ENCODE measurements at places on chromosomes 11 and 22.
A peak's percentile ranks its signal among the peaks of the same experiment; 100 is the strongest.

GRCh38 chr11:80584661-80585060 is 1143.8 kb upstream of the TENM4 start:
- DNase-seq = no peak

- no peak for DNase-seq
These were observed 107.8 kb downstream of the PTPRJ start for GRCh38 chr11:48087974-48088681.

GRCh38 chr22:19438298-19438697 is 6.0 kb downstream of the MRPL40 start:
- no peak for DNase-seq

DNA sequence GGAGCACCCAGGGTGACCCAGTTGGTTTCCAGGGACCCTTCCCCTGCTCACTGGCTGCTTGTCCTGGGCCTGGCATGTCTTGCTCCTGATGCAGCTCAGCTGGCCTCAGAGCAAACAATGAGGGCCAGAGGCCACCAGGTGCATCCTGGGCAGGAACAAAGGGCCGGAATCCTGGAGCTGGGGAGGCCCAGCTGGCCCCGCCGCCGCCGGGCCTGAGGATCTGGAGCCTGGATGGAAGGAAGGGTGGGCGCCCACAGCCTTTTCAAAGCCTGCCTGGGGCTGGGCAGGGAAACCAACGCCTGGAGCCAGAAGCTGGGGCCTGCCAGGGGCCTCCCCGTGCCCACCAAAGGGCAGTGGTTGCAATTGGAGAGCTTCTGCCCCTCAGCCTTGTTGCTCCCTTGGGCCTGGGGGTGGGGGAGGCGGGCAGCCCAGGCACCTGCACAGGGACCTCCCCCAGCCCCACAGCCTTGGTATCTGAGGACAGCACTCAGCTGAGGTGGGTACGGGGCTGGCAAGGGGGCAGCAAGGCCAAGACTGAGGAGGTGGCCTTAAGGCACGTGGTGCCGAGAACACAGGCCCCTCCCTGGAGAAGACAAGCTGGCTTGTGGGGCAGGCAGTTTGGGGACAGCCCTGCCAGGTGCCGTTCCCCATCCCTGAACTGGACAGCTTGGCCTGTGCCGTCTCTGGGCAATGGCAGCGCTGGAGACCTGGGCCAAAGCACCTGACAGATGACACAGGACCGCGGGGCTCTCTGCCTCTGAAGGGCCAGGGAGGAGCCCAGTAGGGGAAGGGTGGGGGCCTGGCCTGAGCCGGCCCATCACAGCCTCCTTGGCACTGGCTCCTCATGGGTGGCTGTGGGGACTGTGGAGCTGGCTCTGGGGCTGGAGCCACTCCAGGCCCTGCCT is 7.1 kb upstream of the ADORA2A start:
- no peak for DNase-seq

DNA sequence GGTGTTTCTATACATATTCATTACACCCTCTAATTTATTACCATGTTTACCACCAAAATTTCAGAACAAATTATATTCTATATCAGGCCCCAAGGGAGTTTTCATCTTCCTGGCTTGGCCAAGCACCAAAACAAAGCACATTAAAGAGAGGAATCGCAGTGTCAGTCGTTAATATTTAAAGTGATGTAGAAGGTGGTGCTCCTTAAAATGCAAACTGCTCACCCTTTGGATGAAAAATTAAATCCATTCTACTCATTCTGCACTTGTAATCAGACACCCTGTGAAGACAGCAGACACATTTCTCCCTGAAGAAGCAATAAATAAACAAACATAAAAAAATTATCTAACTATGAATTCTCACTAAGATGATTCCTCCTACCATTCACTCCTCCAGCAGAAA is 113.4 kb downstream of the LRRC4C start:
- no peak for DNase-seq

GRCh38 chr11:23551706-23552105 is 691.4 kb upstream of the CCDC179 start:
- DNase-seq = no peak

DNA sequence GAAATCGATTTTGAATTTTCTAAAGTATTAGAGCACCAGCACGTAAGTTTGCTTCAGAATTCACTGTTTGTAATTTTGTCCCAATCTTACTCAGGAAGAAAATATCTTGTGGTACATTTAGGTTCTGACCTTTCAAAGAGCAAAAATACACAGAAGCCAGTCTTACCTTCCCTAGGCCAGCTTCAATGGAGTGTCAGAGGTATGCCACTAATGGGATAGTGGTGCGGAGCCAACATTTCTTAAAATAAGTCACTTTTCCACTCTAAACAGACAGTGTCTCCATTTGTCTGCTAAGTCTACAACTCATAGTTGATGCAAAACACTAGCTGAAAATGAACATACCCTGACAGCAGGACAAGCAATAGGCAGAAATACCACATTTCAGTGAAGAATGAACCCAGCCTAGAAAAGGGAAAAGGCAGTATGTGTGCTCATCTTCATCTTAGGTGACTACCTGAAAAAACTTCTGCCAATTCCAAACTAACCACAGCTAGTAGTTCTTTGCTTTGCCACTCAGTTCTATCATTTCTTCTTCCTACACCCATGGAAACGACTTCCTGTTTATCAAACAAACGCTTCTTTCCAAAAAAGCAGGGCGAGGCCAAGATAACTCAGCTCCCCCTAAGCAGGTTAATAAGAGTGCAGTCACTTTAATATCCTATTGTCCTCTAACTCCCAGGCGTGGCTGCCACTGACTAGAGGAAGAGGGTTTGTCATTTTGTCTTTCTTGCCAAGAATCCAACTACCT is 94.0 kb upstream of the APOA1 start:
- DNase-seq = no peak

- DNase-seq = no peak
These were observed 34.4 kb downstream of the MPPED1 start for GRCh38 chr22:43446037-43446803.

- DNase-seq = no peak
These were observed 28.8 kb downstream of the ACER3 start for GRCh38 chr11:76889411-76889975.

DNA sequence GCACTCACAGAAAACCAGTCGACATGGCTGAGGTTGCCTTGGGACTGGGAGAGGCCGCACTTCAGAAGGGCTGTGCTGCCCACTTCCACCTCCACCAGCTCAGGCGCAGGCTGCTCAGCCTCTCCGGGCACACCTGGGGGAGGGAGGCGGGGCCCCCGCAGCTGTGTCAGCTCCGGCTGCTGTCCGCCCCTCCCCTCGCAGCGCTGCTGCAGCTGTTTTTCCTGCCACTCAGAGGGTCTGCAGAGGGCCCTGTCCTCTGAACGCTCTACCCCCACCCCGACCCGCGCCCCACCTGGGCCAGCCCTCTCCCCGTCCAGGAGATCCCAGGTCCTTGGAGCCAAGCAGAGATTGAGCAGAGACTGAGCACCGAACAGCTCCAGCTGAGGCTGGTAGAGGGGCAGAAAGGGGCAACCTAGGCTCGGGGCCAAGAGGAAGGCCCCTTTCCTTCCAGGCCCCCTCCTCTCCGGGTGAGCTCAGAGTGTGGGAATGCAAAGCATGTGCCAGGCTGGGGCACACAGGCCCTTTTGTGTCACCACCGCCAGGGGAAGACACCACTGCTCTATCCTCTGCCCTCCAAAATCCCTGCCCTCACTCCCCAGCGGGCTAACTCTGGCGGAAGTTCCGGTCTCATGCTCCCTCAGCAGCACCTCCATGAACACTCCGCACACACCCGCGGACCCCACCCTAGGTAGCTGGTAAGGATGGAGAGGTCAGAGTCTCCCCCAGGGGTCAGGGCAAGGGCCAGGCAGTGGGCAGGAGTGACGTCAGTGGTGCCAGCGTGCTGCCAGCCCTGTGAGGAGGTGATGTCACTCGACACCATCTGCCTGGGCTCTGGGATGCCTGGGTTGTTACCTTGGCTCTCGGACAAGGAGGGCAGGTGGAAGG is 1.6 kb downstream of the MCAM start:
- no peak for DNase-seq

- DNase-seq = peak; percentile 65
These were observed 109.3 kb downstream of the GGTLC2 start for GRCh38 chr22:22753526-22754267.

DNA sequence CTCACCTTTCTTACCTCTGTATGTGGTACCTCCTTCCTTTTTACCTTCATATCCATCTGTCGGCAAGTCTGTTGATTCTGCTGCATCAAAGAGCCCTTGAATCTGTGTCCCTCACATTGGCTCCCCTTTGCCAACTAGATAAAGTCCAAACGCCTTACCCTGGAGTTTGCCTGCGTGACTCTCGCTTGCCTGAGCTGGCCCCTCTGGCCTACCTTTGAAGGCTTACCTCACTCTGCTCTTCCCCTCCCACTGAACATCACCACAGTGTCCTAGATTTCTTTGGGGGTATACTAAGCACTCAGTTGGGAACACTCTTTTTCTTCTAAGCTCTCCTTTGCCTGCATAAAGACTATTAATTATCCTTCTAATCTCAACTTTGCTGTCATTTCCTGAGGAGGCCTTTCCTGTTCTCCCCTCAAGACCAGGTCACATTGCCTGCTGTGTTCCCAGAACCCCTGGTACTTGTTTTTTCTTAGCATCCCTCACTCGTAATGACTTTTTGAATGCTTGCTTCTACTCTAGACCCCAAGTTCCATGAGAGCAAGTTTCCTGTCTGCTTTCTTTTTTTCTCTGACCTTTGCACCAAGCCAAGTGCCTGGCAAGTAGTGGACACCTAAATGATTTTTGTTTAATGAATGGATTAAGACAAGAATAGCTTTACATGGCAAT is 67.8 kb upstream of the ADORA2A start:
- DNase-seq = no peak

- DNase-seq = no peak
These were observed 77.2 kb downstream of the PISD start for GRCh38 chr22:31584804-31585160.

- no peak for DNase-seq
These were observed 93.8 kb downstream of the MIAT start for GRCh38 chr22:26751217-26751616.

GRCh38 chr11:103257360-103257759 is 148.1 kb downstream of the DYNC2H1 start:
- no peak for DNase-seq

DNA sequence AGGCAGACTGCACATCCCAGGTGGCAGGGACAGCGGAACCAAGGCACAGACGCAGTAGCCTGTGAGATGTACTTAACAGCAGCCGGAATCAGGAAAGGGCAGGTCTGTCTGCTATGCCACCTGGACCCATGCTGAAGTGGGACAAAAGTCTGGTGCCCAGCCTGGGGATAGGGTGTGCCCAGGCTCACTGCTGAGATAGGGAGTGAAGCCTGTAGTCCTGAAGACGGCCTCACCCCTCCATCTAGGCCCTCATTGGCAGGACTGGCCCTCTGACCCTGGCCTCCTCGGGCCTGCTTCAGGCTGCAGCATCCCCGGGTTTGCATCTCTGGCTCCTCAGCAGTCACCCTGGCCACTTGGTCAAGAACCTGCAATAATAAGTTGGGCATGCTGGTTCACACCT is 32.4 kb upstream of the TSKU start:
- no peak for DNase-seq

DNA sequence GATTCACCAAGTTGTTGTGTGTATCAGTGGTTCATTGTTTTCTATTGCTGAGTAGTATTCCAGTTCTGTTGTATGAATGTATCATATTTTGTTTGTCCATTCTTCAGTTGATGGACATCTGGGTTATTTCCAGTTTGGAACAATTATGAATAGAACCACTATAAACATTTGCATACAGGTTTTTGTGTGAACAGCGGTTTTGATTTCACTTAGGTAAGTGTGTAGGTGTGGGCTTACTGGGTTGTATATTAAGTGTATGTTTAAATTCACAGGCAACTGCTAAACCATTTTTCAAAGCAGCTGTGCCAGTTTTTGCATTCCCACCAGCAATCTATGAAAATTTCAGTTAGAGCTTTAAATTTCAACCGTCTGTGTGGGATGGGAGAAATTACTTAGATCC is 217.8 kb downstream of the NELL1 start:
- DNase-seq = no peak

DNA sequence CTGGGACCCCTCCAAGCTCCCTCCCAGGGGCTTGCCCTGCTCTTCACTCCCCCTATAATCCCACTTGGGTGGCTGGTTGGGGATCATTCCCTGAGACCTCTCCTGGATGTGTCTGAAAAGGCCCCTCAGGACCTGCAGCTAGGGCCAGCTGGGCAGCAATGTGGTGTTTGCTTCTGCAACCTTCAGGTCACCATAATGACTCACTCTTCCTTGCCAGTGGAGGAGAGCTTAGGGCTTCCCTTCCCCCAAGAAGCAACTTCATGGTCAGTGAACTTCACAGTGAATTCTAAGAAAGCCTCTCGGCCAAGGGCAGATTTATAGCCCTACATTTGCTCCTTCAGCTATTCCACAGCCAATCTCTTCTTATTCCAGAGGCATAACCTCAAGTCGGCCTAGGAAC is 45.1 kb upstream of the TSPAN18 start:
- no peak for DNase-seq

GRCh38 chr11:78773077-78773476 is 198.4 kb upstream of the NARS2 start:
- no peak for DNase-seq

DNA sequence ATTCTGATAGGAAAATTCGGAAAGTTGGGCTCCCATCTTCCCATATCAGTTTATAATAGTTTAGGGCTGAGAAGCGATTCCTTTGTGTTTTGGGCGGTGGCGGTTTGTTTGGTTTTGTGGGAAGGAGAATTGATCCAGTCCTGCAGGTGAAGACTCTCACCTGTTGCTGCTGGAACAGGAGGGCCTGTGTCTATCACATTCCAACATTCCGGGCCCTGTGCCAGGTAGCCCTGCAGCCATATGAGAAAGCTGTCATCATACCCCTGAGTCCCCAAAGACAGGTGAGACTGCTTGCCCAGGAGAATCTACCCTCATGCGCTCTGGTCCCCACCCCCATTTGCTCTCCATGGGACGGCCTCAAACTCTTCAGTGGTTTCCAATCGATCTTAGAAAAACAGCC is 62.1 kb downstream of the TRAF6 start:
- DNase-seq = no peak

GRCh38 chr11:122095681-122096262 is 20.2 kb downstream of the BLID start:
- DNase-seq = no peak

DNA sequence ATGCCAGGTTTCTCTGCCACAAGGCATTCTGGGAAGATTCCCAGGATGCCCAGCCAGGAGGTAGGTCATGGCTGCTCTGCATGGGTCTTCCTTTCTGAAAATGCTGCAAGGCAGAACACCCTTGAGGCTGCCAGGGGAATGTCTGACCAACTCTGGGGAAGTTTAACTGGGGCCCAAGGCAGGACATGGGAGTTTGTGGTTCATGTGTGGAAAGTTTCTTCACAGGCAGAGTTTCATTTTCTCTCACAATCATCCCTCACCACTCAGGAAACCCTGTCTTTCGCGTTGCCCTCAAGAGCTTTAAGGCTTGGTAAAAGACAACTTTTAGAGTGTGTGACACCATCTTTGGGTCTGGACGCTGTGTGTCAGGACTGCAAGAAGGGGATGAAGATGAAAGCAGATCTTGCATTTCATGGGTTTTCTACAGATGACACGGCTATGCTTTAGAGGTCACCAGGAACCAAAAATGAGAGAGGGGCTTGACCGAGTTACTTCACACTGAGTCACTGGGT is 133.5 kb downstream of the CD44 start:
- peak; percentile 34 for DNase-seq
